ENCODE measurements at places on chromosomes 5 and 9.
A peak's percentile ranks its signal among the peaks of the same experiment; 100 is the strongest.

DNA sequence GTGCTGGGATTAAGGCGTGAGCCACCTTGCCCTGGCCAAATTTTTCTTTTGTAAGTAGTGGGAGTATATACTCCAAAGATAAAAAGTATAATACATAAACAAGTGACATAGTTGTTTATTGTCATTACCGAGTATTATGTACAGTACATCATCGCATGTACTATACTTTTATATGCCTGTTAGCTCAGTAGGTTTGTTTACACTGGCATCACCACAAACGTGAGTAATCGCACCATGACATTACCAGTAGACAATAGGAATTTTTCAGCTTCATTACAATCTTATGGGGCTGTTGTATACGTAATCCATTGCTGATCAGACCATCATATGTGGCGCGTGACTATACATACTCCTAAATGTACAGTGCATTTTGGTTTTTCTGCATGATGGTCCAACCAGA is 9.8 kb downstream of the SECISBP2 start:
- no peak for DNase-seq

DNA sequence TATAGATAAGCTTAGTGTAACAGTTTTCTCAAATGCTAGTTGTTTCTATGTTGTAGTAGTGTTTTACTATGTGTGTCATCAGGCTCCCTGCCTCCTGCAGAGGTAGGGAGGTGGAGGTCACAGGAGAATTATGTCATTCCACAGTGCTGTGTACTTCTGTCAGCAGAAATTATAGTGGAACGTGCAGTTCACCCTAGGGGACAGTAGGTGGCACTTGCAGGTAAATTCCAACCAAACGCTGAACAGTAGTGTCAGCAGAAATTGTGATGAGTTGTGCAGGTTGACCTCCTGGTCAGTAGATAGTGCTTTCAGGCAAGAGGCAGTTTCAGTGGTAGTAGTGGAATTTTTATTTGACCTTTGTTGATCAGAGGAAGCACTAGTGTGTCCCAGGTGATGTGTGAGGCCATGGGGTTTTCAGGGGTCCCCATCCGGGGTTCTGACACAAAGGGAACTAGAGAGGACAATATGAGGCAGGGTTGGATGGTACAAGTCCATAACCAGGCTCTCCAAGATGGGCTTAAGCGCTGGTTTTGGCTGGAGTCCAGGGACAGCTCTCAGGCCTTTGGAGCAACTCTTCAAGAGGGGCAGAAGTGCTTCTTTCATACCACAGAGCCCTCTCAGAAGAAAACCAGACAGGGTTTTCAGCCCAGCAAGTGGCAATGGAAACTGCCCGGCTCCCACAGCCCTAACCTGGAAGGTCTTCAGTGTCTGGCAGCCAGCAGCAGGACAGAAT is 402.9 kb downstream of the CYLC2 start:
- DNase-seq, result no peak

- DNase-seq, result no peak
Observed at GRCh38 chr5:22223079-22223478, 630.1 kb downstream of the CDH12 start.

DNA sequence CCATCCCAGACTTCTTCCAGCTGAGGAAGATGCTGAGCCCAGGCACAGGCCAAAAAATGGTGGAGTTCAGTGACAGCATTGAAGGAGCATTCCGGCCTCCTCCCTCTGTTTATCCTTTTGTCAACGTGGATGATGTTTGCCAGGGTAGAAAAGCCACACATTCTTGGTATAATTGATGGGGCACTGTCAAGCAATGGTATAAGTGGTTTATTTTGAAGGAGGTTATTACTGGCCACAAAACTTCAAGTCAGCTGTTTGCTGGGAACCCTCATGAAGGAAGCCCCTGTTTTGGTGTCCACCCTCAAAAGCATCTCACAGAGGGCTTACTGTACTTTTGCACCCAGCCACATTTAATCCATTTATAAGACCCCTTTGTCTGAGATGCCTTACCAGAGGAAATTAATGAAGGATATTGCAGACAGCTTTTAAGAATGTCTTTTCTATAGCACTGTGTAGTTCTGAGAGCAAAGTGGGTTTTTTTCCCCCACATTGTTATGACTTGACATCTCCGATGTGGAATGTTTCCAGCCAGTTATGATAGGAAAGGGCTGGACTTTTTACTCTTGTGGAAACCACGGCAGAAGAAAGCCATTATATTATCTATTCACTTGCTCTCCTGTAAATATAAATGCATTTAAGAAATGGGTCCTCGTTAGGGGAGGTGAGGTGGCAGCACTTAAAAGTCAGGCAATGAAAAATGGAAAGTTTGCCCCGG is 95.5 kb upstream of the SPATA31D4 start:
- no peak for DNase-seq

DNA sequence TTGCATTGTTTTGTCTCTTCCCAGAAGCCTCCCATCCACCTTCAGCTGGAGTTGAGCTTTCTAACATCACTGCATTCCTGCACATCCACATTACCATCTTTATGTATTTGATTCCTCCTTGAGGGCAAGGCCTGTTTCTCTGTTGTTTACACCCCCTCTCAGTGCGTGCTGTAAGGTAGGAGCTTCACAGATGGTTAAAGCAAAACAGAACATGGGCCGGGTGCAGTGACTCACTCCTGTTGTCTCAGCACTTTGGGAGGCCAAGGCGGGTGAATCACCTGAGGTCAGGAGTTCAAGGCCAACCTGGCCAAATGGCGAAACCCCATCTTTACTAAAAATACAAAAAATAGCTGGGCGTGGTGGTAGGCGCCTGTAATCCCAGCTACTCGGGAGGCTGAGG is 110.9 kb downstream of the KCNIP1 start:
- no peak for DNase-seq

GRCh38 chr5:154647114-154647760 is 107.9 kb upstream of the LARP1 start:
- peak; percentile 18 for DNase-seq

GRCh38 chr5:108521841-108522506 is 140.1 kb upstream of the FBXL17 start:
- DNase-seq, result no peak

GRCh38 chr5:59600998-59601397 is 292.5 kb downstream of the PDE4D start:
- DNase-seq, result no peak

DNA sequence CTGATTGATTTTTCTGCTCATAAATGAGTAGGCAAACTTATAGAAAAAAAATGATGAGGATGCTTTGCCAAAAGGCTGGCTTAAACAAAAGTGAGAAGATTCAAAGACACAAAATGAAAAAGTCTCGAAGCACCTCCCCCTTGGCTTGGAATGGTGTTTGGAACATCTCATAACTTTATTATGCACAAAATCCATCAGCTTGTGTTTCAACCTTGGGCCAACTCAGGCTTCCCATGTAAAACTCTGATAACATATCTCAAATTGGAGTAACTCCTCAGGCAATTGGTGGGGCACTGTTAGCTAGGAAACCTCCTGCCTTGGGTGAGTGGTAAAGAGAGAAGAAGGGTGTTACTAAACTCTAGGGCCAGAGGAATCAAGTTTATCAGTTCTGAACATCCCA is 176.3 kb downstream of the KIAA0825 start:
- no peak for DNase-seq

GRCh38 chr5:123344816-123345426 is 78.3 kb downstream of the CEP120 start:
- DNase-seq, result no peak

DNA sequence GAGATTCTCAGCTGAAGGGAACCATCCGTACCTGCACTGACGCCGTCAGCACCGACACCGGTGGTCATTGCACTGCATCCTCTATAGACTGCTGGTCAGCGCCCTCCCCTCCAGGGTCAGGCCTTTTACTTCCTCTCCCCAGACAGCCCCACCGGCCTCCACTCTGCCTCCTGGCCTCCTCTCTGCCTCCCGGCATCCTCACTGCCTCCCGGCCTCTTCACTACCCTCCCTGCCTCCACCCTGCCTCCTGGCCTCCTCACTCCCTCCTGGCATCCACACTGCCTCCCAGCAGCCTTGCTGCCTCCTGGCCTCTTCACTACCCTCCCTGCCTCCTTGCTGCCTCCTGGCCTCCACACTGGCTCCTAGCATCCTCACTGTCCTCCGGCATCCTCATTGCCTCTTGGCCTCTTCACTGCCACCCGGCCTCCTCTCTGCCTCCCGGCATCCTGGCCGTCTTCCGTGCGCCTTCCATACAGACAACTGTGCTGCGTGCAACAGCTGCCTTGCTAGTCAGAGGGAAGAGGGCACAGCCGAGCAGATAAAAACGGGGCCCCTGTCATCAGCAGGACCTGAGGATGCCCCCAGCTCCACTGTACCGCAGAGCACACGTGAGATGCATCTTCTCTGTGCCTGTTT is 62.0 kb downstream of the VAV2 start:
- DNase-seq, result no peak

DNA sequence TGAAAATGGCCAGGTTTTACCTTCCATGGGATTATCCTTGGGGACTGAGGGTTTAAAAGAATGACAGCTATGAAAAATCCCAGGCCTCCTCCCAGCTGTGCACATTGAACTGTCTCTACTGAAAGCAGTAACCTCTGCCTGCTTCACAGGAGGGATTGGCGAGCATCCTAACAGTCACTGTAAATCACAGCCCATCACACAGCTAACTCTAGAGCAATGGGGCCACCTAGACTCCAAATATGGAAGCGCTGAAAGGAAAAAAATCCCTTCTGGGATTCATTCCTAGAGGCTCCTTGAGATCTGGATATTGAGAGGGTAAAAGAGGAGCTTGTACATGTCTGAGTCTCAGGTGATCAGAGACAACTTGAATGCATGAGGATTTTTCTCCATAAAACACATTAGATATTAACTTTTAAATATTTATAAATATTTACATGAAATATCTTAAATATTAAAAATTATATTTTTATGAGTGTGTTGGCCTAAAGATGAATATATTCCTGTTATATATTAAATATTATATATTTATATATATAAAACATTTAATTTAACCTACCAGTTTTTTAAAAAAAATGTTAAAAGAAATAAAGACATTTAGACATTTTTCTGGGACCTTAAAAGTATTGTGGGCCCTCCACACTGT is 133.8 kb upstream of the SLC24A2 start:
- DNase-seq, result no peak

GRCh38 chr9:30609713-30610112 is 1774.7 kb upstream of the ACO1 start:
- DNase-seq, result no peak

DNA sequence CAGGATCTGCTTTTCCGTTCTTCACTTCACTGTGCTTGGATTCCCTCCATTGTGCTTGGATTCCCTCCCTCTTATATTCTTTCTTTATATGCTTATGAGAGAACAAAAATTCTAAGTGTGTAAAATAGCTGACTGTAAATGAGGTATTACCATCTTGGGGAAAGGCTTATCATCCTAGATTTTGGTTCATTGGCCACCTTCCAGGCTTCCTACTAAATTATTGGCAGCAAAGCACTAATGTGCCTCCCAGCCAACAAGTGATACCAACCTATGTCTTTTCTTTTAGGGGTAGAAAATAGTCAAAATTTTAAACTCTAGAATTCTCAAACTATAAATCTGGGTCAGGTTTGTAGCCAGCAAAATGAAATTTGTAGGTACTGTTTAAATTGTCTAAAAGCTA is 52.7 kb downstream of the NDUFAF2 start:
- DNase-seq, result no peak

GRCh38 chr5:97115932-97116331 is 26.5 kb downstream of the LIX1 start:
- no peak for DNase-seq

DNA sequence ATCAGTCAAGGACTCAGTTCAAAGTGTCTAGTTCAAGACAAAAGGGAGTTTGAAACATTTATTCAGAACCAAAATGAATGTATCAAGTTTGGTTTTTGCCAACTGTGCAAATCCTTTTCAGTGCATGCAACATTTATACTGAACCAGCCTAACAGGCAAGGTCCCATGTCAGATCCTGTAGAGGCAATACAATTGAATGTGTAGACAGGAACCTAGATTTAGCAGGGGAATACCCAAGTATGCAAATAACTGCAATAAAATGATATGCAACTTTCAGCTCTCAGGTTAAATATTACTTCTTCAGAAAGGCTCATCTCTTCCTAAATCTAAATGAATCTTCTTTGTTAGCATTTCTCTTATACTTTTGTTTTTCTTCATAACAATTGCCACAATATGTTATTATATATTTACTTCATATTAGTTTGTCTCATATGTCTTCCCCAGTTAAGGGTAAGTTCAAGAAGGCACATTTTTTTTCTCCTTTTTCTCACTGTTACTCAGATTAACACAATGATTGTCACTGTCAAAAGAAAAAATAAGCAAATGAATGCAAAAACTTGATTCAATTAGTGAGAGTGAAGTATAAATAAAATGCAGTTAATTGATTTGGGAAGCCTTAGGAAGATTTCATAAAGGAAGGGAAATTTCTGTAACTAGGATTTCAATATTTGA is 163.9 kb upstream of the RASA1 start:
- no peak for DNase-seq

DNA sequence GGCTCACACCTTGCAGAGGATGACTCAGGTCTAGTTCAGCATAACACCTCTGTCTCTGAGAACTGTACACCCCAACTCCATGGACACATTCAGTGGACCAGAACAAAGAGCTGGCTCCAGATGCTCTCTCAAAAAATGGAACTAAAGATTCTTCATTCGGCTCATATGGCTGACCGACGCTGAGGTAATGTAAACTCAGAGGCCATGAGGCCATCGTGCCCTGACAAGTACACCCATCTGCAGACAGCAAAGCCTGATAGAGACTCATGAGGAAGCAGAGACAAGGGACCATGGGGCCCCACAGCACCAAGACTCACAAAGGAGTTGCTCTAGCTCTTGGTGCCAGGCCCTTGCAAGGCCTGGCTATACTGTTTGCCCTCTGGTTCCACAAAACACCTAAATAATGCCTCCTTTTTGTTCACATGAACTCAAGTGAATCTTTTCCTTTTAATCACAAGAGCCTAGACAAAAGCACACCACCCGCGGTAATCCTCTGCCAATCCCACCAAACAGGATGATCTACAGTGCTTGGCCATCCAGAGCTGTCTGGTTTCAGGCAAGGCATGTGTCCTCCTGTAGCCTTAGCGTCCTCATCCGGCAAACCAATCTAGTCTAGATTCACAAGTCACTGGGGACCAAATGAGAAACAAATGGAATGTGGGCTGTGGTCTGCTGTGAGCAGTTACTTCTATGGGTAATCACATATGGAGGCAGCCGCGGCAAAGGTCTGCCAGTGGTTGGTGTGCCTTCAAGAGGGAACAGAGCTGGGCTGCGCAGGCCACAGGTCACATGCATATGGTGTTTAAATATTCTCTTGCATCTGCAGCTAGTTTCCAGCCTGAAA is 22.7 kb downstream of the MED27 start:
- DNase-seq, result no peak

DNA sequence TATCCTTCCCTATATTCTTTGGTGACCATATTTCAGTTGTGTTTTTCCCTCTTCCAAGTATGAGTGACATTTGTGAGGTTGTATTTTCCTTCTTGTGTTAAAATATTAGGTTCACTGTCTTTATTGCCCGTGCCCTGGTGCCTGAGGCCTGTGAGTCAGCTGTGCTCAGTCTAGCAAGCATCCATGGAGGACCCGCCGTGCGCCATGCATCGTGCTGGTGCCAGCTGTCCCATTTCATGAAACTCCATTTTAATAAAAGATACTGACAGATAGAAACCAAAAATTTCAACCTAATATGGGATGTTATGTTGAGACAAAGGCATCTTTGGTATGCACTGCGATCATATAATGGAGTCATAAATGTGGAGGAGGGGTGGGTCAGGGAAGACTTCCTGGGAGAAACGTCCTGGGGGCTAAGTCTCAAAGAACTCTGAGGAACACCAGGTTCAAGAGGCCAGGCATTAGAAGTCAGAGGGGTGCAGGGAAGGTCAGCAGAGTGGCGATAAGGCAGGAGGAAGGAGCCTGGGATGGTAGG is 34.0 kb upstream of the FGF1 start:
- no peak for DNase-seq
